Stimulated activated CD4-positive, alpha-beta T cell treated with anti-CD3 and anti-CD28 coated beads, TNF-alpha, amount 100 ng/mL, for 48 hours (primary cell): ENCODE measurements at places on chromosomes 4 and X.

GRCh38 chr4:124111411-124111810 is 601.1 kb downstream of the ANKRD50 start:
- DNase-seq = no peak

GRCh38 chr4:78734441-78735162 is 41.5 kb upstream of the BMP2K start:
- no peak for DNase-seq

- no peak for DNase-seq
Observed at GRCh38 chrX:120299928-120300327, 11.3 kb downstream of the TMEM255A start.

- DNase-seq = no peak
Observed at GRCh38 chr4:184647266-184648053, 1.8 kb downstream of the CASP3 start.

DNA sequence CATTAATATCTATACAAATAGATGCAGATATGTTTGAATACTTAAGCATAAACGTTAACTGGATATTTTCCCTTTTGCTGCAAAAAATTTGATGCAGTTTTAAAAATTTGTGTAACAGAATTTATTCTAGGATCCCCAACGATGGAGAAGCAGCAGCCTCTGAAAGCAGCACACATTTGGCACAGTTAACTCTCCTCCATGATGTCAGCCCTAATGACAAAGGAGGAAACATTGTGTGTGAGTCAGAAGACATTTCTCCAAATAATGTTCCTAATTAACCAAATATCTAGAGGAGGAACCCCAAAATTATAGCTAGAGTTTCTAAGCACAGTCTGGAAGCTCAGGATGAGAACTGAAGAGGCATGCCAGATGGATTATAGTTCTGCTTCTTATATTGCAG is 281.9 kb upstream of the MAD2L1 start:
- DNase-seq = no peak

DNA sequence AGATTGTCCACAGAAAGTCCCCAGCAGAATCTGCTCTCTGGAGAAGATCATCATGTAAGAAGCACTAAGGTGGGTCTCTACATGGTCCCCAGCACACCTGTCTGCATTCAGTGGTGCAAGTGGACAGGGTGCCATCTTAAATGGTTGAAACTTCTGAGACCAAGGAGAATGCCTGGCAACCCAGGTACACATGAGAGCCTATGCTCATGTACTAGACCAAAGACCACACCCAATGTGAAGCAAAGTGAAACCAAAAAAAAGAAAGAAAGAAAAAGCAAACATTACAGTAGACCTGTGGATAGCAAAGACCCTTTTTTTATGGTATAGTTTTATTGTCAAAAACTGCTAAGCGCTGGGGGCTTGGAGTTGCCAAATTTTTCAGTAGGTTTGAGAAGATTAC is 15.0 kb downstream of the CD40LG start:
- DNase-seq = no peak

DNA sequence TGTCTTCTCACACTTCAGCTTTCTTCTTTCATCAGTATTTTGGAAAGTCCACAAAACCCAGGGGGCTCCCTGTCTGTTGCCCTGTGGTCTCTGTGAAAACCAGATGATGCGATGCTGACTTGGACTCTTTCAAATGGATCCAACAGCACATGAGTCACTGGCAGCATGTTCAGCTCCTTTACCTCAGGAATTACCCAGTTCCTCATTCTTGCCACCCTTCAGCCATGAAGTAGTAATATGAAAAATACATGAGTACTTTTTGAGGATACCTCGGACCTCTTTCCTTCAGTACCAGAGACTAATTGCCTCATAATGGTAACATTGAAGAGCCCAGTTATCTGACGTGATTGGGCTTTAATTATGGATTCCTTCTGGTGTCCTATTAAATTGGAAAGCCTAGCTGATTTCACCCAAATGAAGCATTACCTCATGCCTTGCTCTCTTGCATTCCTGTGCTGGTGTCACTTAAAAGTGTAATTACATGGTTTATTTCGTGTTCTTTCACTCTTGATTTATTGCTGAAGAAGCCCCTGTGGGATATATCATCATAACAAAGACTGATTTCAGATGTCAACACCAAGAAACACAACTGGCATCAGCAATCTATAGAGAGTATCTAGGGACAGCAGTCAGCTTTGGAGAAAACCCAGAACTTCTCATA is 63.4 kb downstream of the NFKB1 start:
- no peak for DNase-seq

DNA sequence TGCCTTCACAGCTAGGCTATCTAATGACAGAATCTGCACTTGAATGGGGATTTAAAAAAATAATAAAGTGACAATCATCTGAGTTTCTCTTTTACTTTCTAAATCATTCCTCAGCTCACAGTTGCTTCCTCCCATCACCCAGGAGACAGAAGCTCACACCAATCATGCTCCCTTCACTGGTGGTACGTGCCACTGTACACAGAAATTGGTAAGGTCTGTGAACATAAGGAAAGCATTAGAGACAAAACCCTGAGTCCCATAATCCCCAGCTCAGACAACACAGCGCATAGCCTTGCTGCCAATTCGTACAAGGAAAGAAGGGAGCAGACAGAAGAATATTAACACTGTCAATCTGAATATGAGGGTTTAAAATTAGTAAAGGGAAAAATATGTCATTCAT is 133.1 kb downstream of the IDS start:
- no peak for DNase-seq

DNA sequence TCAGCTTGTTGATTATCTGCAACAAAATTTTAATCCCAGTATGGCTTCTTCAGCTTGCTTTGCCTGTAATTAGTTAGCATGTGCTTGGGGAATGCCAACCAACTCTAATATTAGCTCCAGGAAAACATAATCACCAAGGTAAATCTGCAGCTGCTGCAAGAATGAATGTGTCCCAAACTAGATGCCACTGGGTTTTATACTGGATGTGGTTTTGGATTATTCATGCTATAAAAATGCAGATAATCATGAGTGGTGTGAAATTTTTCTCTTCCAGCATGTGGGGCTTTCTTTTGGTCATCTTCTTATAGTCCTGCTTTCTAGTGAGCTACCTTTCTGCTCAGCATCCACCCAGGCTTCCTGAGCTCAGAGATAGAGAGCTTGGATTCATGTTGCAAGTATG is 295.9 kb upstream of the CASK start:
- no peak for DNase-seq

DNA sequence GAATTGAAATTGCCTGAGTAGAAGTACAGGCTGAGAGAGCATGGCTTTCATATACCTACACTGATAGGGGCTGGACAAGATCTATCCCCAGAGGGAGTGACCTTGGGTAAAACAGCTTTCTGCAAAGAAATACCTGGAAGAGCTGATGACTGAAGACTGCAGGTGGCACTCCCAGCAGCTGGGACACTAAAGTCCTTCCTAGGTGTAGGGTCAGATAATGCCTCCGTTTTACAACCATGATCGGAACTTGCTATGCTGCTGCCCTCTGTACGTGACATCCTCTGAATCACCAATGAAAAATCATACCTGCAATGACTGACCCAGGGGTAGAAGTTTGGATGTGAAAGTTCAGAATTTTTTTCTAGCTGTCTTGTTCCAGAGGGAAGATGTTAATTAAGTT is 107.2 kb upstream of the WDR1 start:
- DNase-seq = no peak

DNA sequence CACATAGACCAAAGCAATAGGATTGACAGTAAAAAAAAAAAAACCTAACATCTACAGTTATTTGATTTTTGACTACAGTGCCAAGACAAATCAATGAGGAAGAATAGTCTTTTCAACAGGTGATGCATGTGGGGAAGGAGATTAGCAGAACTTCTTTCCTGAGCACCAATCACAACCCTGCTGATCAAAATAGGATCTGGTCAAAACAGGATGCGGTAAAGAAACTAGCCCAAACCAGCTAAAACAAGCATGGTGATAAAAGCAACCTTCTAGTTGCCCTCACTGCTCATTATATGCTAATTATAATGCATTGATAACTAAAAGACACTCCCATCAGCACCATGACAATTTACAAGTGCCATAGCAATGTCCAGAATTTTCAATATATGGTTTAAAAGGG is 667.5 kb downstream of the GRXCR1 start:
- DNase-seq = no peak

GRCh38 chrX:19065535-19065934 is 56.7 kb downstream of the ADGRG2 start:
- no peak for DNase-seq

DNA sequence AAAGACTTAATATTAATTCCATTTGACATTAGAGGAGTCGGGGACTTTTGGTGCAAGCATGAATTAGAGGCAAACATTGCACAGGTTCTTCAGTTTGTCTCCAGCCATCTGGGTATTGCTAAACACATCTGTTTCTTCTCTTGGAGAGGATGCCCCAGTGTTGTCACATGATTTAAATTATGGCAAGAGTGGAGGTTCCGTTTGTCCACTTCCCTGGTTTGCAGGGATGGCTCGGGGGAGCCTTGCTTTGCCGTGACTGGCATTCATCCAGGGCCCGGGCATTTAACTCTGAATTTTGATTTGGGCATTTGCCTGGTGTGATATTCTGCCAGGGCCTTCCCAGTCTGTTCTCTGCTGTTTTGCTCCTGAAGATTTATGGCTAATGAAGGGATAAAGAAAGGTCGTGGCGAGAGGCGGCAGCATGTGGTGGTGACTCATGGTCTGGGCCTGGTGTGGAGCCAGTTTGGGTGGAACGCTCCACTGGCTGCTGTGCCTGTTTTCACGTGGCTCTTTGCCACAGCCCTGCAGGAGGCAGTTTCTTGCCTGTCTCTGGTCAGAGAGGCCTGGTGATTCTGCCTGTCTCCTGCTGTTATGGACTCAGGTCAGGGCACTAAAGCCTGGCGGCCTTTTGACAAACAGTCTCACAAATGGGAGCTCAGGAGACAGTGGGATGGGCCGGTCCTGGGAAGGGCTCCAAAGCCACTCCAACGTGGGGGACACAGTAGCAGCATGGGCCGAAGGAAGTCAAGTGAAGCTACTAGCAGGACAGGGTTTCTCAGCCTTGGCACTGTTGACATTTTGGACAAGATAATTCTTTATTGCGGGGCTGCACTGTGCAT is 99.4 kb upstream of the PGRMC2 start:
- no peak for DNase-seq

- no peak for DNase-seq
Observed at GRCh38 chrX:48702716-48703115, 6.2 kb downstream of the SUV39H1 start.

- DNase-seq = no peak
Observed at GRCh38 chr4:8338351-8338961, 68.9 kb downstream of the HTRA3 start.

GRCh38 chrX:47481160-47481559 is 1.9 kb downstream of the ZNF41 start:
- no peak for DNase-seq

DNA sequence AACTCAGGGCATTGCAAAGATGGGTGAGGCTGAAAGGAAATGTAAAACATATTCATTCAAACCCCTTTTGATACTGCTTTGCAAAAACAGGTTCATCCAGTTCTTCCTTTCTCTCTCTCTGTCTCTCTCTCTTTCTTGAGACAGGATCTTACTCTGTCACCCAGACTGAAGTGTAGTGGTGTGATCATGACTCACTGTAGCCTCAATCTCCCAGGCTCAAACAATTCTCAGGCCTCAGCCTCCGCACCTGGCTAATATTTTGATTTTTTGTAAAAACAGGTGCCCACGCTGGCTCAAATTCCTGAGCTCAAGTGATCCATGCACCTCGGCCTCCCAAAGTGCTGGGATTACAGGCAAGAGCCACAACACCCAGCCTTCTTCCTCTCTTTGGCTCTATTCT is 15.6 kb upstream of the DCHS2 start:
- DNase-seq = no peak

DNA sequence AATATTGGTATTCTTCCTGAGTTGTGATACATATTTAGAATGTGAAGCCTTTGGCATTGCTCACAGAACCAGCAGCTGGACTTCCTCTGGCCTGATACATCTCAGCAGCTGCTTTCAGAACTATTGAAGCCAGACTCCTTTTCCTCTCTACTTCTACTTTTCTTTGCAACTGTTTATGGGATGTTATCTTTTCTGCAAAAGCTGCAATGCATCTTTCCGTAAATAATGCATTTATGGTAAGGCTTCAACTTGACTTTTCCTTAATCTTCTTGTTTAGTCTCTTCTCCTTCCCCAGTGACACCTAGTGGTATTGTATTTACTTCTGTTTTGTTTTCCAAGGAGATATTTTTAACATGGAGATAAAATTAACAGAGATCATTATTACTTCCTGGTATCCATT is 1548.7 kb downstream of the PCDH7 start:
- DNase-seq = no peak

- no peak for DNase-seq
Observed at GRCh38 chrX:40964008-40964407, 121.2 kb upstream of the USP9X start.

DNA sequence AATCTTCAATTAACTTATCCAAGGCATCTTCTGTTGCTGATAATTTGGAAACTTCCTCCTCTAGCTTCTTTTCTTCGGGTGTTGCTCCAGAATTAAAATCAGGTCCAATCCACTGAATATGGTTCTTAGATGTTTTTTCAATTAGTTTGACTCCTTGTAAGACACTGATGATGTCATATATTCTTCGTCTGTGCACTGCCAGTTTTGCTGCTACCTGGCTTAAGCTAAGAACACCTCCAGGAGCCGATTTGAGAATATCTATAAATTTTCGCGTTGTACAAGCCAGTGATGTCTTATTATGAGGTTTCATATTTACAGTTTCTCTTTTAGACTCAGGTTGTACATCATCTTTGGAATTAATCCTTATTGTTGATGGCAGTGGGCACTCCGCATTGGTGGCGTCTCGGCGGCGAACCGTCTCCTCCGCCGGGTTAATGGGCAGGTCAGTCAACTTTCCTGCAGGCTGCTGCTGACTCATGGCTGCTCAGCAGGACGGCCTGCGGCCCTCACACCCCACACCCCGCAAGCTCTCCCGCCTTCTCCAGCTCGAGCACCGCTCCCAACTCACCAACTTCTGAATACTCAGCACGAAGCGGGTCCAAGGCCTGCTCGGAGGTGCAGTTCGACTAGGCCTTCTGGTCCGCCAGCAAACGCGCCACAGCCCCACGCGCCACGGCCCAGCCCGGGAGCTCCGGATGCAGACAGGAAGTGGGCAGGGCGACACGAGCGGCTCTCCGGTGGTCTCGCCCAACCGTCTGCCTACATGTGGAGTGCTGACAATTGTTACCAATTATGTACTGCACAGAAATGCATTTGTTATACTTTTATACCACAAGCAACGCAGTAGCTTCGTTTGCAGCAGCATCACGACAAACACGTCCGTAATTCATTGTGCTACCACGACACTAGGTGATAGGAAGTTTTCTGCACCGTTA is 49.2 kb upstream of the FHL1 start:
- DNase-seq = no peak

DNA sequence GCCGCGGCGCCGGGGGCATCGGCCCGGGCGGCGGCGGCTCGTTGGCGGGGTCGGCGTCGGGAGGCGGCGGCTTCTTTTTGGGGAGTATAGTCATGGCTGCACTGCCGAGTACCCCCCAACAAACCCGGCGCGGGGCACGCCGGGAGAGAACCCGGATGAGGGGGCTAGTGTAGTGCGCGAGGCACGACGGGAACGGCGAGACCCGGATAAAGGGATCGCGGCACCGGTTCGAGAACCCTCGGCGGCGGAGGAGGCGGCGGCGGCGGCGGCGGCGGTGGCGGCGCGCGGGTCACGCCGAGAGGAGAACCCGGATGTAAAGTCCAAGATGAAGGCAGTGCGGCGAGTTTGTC is at the start of gene OTUD5:
OTUD5 (minus strand) TSS at position 131 of the 350 bp plus-strand sequence; CDS start at position 94, 37 bp downstream.
- no peak for DNase-seq
